ENCODE measurements at places on chromosomes 5 and 9.

- peaks cover 15% of the 10 kb centered on the region for H3K36me3 ChIP-seq
- no peak overlapping the region for H3K4me3 ChIP-seq
- no peak for DNase-seq
- no peaks in the 10 kb centered on the region for H3K4me1 ChIP-seq
Measured at GRCh38 chr5:96751203-96752169, 56.3 kb downstream of the ERAP1 start.

DNA sequence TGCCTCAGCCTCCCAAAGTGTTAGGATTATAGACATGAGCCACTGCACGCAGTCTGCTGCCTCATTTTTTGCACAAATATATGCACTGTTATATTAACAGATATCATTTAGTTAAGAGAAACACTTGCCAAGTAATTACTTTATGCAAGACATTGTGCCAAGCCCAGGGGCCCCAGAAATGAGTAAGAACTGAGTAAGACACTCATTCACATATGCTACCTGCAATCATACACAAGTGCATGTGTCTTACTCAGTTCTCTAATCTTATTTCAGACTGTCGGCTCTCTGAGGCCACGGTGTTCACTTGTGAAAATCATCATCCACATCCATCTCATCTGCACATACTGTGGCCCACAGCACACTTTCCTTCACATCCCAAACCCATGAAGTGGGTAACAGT lies 16.0 kb downstream of the TRAF1 start:
- H3K27ac ChIP-seq = no peak overlapping the region
- DNase-seq = peak; percentile 33
- no peak overlapping the region for H3K4me3 ChIP-seq
- no peaks in the 10 kb centered on the region for H3K36me3 ChIP-seq
- H3K4me1 ChIP-seq = peaks cover 28% of the 10 kb centered on the region

- no peak for DNase-seq
- H3K27ac ChIP-seq = no peak overlapping the region
- no peaks in the 10 kb centered on the region for H3K4me1 ChIP-seq
- H3K36me3 ChIP-seq = no peaks in the 10 kb centered on the region
- H3K4me3 ChIP-seq = no peak overlapping the region
Measured at GRCh38 chr5:127260686-127261085, 29.9 kb upstream of the MEGF10 start.

DNA sequence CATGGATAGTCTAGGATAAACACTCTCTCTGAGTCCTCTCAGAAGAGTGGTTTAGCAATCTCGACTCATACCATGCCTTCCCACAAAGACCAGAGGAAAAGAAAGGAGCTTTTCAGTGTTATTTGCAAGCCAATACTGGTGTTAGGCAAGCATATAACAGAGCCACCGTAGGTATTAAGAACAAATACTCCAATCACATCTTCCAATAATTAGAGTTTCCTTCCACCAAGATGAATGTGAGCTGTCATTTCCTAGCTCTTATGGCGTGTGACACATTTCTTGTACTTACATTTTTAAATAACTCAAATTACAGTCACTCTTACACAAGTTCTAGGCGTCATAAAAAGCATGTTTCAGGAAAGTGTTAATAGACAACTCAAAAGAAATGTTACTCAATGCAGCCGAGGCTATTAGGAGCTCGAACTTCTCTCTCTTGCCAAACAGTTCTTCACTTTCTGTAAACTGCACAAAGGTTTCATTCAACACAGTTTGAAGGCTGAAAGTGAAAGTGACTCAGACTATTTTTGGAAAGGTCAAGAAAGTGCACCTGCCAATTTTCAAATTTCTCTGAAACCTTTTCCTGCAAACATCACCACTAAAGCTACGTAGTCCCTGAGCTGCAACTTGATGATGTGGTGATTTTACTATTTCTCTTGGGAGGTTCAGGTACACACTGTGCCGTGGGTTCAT lies 153.8 kb downstream of the AUH start:
- H3K36me3 ChIP-seq = no peaks in the 10 kb centered on the region
- no peak overlapping the region for H3K4me3 ChIP-seq
- no peaks in the 10 kb centered on the region for H3K27me3 ChIP-seq
- DNase-seq = peak; percentile 19
- 0 out of 2 replicates have a peak, but pooled peaks cover 5% of the 10 kb centered on the region for H3K4me1 ChIP-seq
- no peak overlapping the region for H3K27ac ChIP-seq

- peaks cover 16% of the 10 kb centered on the region for H3K4me1 ChIP-seq
- H3K27me3 ChIP-seq = no peaks in the 10 kb centered on the region
- no peak overlapping the region for H3K27ac ChIP-seq
- peak; percentile 93 for DNase-seq
Measured at GRCh38 chr5:20572614-20573013, 584.6 kb upstream of the CDH18 start.

GRCh38 chr9:91312717-91313325 lies 48.9 kb downstream of the AUH start:
- peak; percentile 92 for DNase-seq
- H3K27ac ChIP-seq = peak overlapping the region; percentile 51
- peaks cover 20% of the 10 kb centered on the region for H3K4me1 ChIP-seq
- no peaks in the 10 kb centered on the region for H3K27me3 ChIP-seq
- H3K36me3 ChIP-seq = no peaks in the 10 kb centered on the region
- H3K4me3 ChIP-seq = no peak overlapping the region

- no peak overlapping the region for H3K4me3 ChIP-seq
- DNase-seq = no peak
Measured at GRCh38 chr9:71108937-71109336, 12.5 kb downstream of the TRPM3 start.

- H3K4me1 ChIP-seq = peaks cover 21% of the 10 kb centered on the region
- no peaks in the 10 kb centered on the region for H3K36me3 ChIP-seq
- H3K27me3 ChIP-seq = no peaks in the 10 kb centered on the region
- peak; percentile 46 for DNase-seq
Measured at GRCh38 chr5:98750693-98751092, 22.8 kb upstream of the RGMB start.

DNA sequence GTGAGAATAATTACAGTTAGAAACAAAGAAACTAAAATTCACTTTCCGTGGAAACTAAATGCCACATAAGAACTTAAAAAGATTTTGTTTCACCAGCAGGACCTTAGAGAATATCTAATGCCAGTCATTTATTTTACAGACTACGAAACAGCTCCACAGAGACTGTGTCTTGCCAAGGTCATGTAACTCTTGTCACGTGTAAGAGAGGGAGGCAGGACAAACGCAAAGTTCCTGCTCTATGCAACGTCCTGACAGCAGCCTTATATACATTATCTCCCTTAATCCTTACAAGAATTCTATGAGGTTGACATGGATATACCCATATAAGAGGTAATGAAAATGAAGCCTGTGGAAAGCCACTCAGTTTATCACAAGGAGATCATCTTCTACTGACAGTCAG lies 39.4 kb downstream of the CTNNAL1 start:
- H3K4me3 ChIP-seq = no peak overlapping the region
- no peak for DNase-seq
- H3K27me3 ChIP-seq = no peaks in the 10 kb centered on the region
- no peak overlapping the region for H3K27ac ChIP-seq

- peaks cover 3% of the 10 kb centered on the region for H3K4me1 ChIP-seq
- H3K27me3 ChIP-seq = no peaks in the 10 kb centered on the region
- H3K36me3 ChIP-seq = no peaks in the 10 kb centered on the region
- DNase-seq = no peak
Measured at GRCh38 chr9:93127395-93127911, 6.6 kb downstream of the NINJ1 start.
